Activated T-cell treated with anti-CD3 and anti-CD28 coated beads, Interleukin-2, amount 50 U/mL, for 48 hours (primary cell): ENCODE measurements at places on chromosomes 5 and 9.

DNA sequence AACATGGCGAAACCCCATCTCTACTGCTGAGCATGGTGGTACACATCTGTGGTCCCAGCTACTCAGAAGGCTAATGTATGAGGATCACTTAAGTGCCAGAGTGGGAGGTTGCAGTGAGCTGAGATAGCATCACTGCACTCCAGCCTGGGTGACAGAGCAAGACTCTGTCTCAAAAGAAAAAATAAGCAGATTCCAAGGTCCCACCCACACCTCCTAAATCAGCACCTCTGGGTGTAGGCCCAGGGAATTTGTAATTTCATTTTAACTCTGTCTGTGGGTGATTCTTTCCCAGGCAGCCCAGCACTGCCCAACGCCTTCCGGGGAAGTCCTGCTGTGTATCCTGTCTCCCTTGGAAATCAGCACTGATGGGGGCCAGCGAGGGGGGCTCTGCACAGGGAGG, 12.5 kb downstream of the CAMK2A start:
- no peak for DNase-seq

GRCh38 chr9:10721301-10721700, 108.5 kb upstream of the PTPRD start:
- no peak for DNase-seq

DNA sequence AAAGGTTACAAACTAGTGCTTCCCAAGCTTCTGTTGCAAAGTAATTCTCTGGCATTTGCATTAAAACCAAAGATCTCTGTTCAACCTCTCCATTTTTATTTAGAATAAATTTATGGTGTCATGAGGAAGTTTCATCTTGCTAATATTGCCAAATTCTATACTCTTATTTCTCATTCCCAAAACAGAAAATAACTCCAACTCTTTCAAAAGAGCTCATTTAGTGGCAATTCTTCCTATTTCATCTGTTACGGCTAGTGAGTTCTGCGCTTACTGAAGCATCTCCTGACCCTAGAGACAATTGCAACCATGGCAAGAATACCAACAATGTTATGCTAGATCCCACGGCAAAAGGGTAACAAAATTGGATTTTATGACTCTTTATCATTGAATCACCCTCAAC, 97.0 kb downstream of the HINT1 start:
- no peak for DNase-seq

- DNase-seq = peak; percentile 44
These were observed 724 bp downstream of the NR2F1-AS1 start for GRCh38 chr5:93580063-93580926.

GRCh38 chr9:106883030-106883429, 20.1 kb downstream of the ZNF462 start:
- no peak for DNase-seq

DNA sequence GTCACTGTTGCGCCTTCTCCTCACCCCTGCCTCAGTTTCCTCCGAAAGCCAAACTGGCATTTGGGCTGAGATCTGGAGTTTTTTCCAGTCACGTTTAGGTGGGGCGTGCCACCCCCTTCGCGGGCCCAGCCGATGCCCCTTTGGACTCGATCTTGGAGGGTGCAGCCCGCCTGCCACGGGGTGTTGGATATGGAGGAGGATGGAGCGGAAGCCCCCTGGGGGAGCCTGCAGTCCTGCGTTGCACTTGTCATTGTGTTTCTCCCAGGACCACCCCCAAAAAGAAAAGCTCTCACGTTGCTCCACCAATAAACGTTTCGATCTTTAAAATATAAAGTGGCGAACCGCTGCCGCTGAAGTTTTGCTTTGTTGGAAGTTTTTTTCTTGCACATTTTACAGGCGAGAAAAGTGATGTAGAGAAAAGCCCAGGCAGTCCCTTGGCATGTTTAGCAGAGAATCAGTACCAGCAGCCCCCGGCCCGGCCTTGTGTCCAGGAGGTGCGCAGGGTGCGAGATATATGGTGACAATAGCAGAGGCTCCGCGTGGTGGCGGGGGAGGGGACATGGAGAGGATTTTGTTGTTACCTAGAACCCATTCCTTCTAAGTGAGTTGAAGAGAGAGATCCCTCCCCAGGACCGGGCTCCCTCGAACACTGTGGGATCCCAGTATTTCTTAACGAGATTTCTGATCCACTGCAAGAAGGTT, 681 bp downstream of the F2R start:
- peak; percentile 36 for DNase-seq

DNA sequence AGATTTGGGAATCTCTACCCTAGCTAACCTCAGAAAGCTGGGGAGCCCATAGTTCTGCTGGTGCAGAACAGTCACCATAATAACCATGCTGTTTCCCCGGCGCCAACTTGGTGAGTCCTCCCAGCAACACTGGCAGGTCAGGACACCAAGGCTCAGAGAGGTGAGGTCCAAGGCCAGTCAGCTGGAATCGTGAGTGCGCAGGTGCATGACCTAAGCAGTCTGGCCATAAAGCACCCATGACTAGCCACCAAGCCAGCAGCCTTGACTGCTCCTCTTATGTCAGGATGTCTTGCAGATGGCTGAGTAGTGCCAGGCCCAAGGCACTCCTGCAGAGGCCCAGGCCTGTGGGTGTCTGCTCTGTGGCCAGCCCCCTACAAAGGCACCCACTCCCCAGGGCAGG, 2.6 kb downstream of the RNF44 start:
- no peak for DNase-seq

DNA sequence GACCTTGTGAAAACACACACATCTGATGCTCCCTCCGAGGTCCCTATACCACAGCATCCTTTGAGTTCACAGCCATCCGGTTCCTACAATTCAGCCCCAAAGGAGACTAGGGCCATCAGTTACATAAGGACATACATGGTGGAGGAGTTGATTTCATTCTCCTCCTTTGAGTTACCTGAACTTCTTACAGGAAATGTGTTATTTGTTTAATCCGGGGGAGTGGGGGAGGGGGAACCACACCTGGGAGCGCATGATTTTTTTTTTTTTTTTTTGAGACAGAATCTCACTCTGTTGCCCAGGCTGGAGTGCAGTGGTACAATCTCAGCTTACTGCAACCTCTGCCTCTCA, 30.7 kb downstream of the SEMA4D start:
- no peak for DNase-seq

DNA sequence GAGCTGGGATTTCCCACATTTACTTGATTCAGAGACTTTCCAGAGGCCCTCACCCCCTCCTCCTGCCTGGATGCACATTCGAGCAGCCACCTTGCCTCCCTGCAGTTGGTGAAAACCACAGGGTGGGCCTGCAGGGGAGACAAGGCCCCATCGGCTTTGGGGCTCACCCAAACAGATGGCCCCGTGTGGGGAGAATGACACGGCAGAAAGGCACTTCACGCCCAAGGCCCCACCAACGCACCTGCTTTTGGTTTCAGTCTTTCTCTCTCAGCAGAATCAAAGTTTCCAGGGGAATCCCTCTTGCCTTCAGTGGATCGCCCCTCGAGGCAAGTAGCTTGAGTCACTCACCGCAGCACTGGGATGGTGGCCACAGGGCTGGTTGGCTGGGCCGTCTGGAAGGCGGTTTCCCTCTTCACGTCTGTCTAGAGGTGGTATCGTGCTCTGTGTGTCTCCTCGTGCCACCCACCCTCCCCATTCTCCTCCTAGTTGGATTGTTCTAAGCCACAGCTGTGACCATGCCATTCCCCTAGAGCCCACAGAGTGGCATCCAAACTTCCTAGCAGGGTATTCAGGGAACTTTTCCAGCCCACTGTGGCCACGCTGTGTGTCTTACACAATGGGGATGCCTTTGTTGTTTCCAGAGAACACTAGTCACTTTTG, 31.8 kb downstream of the SEC61B start:
- DNase-seq = peak; percentile 93

DNA sequence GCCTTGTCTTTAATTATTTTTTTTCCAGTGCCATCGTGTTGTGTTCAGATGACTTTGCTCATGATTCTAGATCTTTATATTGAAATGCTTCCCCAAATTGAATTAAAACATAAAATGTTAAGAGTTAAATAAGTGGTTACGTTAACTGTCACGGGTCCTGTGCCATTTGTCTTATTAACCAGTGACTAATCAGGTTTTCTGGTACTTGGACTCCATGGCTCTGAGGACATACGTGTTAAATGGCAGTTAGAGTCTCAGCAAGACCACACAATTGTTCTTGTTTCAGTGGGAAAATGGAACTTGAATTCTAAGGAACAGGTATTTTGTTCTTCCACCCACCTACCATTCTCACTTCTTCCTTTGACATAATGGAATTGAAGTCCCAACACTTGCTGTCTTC, 32.8 kb downstream of the ENTREP1 start:
- DNase-seq = no peak

GRCh38 chr5:82521431-82522051, 243.4 kb upstream of the RPS23 start:
- no peak for DNase-seq

DNA sequence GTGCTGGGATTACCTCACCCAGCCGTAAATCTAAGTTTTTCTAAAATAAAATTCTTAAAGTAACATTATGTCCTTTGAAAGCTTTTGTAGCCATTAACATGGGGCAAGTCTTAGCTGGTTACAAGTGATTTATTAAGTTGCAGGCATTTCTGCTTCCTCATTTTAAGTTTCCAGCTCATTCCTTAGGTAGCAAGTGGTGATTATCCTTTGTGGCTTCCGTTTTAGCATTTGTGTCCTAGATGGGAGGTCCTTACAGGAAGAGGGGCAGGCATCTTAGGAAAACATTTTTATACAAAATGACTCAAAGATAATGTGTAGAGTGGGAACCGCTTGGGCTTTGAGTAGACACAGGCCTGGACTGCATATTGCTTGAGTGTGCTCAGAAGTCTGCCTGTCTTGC, 35.0 kb upstream of the ROPN1L start:
- DNase-seq = no peak

DNA sequence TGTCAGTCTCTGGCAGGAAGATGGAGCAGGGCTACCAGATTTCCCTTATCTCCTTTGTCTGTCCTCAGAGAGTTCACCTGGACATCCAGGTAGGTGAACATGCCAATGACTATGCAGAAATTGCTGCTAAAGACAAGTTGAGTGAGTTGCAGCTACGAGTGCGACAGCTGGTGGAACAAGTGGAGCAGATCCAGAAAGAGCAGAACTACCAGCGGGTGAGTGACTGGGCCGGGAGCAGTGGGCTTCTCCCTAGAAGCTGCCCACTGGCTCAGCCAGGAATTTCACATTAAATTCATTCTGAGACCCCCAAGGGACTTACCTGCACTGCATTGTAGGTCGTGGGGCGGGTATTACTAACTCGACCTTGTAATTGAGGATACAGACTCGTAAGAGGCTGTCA, 2.1 kb downstream of the TMED9 start:
- no peak for DNase-seq

DNA sequence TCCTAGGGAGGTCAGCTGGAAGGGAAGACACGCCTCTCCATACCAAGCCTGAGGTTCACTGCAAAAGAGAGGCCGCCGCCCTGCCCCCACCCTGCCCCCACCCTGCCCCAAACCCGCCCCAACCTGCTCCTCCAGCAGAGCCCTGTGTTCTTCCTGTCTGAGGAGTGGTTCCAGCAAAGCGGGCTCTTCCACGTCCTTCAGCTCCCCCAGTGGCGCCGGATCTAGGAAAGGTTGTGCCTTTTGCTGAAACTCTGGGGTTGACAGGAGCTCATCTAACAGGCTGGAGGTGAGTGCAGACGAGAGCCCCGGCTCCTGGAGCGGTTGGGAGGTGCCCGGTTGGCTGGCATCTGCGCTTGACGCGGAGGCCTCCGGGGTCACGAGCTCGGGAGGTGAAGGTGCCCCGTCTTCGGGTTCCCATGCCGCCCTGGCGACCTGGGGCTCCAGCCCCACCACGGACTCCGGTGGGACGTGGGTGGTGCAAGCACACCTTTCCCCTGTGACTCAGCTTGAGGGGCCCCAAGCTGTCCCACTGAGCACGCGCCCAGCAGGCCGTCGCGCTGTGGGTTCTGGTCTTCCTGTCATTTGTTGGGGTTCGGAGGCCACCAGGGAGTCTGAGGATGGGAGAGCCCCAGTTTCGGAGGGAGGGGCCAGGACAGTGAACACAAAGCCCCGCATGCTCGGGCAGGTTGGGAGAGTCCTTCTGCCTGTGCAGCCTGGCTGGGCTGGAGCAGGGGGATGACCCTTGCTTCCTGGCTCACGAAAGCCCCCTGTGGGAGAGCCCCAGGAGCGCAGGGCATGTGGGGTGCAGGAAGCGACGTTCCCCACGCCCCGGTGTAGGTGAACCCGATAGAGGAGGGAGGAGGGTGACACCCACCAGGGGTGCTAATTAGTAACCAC, 1467.1 kb downstream of the FOXD4L5 start:
- peak; percentile 85 for DNase-seq

GRCh38 chr9:127519301-127520166, 68.2 kb downstream of the LRSAM1 start:
- peak; percentile 68 for DNase-seq

GRCh38 chr5:143605403-143606005, 202.0 kb upstream of the NR3C1 start:
- peak; percentile 63 for DNase-seq

GRCh38 chr5:151034422-151035379, 14.3 kb downstream of the GPX3 start:
- DNase-seq = no peak

DNA sequence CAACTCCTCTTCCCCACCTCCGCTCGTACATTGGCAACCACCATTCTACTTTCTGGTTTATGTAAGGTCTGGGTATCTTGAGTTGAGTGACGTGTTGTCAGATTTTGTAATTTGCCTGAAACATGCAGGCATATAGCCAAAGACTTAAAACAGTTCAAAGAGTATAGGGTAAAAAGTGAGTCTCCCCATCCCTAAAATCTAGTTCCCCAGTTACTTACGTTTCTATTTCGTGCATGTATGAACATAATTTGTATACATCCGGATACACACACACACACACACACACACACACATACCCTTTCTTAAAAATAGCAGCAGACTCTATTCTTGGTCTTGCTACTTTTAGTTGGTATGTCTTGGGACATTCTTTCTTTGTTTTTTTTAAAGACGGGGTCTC, 915 bp downstream of the HSDL2 start:
- no peak for DNase-seq

DNA sequence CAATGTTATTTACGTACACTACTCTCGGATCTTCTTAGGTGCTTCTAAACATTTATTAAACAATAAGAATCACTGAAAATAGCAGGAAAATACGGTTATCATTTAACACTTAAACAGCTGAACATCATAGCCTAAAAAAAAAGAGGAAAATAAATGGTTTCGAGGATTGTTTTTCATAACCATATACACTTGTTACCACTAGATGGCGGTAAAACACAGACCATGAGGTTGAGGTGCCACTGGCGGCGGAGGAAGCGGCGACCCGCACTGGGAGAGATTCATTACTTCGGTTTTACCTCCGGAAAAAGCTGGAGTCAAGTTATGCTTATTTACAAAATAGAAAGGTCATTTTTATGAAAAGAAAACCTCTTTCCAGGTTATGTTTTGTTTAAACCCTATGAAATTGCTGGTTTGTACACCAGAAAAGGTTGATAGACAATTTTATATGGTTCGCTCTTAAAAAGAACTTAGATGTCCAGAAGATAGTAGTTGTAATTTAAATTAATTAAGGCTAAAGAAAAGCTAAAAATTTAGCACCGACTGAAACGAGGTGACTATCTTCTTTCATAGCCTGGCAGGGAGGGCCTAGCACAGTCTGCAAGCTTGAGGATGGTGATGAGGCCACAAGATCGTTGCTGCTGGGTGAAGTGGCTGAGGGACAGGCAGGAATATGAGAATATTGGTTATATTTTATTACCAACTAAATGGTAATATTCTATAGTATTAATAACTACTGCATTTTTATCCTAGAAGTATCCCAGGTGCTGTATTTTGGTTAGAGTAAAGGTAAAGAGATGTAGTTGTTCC, 605.7 kb downstream of the RAB3C start:
- DNase-seq = peak; percentile 62

GRCh38 chr9:120236596-120236995, 343.4 kb downstream of the CDK5RAP2 start:
- DNase-seq = no peak

GRCh38 chr9:122846371-122846940, 18.1 kb upstream of the PDCL start:
- DNase-seq = no peak
